Stimulated activated CD8-positive, alpha-beta memory T cell treated with anti-CD3 and anti-CD28 coated beads, Interleukin-15, amount 100 ng/mL, for 4 hours (primary cell): ENCODE measurements at places on chromosomes 12 and 14.

DNA sequence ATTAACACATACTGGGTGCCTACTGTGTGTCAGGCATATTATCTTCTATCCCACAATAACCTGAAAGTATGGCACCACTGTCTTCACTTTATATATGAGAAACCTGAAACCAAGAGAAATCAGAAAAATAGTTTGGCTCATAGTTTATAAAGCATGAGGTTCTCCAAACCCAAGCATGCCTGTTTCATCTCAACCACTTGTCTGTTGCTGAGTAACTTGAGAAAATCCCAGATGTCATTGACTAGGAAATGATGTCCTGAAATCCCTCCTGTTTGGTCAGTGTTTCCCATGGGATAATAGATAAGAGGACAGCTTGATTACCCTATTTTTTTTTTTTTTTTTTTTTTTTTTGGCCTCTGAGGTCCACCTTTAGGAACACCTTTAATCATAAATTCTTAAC is 2.6 kb upstream of the IFNG-AS1 start:
- no peak for DNase-seq

DNA sequence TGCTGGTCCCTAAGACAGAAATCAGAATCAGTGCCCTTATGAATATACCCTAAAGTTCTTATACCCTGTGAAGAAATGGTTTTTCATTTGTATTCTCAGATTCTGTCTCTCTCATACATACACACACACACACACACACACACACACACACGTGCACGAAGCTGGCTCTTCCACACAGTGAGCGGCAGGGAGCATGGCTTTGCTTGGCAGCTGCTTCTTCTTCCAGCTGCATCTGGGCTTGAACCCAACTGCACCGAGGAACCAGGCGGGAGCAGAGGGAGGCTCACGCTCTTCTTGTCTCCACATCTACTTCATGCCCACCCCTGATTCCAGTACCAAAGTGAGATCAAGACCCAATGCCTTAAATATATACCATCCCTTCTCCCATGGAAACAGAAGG is 19.4 kb downstream of the GRIN2B start:
- no peak for DNase-seq

- no peak for DNase-seq
Measured at GRCh38 chr14:35034440-35034833, 11.6 kb upstream of the FAM177A1 start.

DNA sequence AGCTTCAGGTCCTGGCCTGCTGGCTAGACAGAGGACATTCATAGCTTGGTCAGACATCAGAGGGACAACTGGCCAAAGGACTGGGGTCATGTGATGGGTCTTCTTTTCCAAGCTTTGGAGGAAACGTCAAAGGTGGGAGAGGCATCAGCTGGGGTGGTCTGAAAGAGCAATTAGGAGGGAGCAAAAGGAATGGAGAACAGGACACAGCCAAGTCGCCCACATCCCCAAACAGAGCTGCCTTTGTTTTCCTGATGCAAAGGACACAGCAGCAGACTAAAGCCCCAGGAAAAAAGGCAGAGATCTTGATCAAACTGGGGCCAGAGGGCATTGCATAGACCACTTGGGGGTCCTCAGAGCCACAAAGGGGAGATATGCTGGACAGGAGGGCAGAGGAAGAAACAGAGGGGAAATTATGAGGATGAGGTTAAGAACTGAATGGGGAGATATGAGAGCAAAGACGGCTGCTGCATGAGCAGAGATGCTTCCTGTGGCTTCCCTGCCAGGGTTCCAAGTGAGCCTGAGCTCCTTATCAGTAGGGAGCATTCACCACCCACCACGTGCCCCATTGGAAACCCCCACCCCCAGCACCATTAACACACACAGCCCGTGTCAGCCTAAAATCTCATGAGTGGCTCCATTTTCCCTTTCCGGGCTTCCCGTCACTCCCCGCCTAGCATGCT is 62.4 kb downstream of the ANO2 start:
- no peak for DNase-seq

DNA sequence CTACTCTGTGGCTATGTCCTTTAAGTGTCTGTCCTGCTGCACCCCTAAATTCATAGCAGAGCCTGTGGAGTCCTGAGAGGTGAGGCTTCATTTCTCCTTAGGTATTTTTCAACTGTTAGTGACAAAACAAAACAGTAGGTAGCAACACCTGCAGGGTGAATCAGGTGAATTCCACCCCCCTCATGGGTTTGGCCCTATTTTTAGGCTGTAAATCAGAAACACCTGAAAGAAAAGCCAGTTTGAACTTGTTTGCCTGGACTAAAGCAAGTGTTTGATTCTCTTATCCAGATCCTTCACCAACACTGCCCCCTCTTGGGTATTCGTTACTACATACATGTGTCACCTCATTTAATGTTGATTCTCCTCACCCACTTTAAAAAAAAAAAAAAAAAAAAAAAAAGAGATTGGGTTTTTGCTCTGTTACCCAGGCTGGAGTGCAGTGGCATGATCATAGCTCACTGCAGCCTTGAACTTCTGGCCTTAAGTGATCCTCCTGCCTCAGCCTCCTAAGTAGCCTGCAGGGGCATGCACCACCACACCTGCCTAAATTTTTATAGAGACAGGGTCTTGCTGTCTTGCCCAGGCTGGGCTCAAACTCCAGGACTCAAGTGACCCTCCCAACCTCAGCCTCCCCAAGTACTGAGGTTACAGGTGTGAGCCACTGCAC is 10.3 kb downstream of the TBPL2 start:
- DNase-seq: no peak

DNA sequence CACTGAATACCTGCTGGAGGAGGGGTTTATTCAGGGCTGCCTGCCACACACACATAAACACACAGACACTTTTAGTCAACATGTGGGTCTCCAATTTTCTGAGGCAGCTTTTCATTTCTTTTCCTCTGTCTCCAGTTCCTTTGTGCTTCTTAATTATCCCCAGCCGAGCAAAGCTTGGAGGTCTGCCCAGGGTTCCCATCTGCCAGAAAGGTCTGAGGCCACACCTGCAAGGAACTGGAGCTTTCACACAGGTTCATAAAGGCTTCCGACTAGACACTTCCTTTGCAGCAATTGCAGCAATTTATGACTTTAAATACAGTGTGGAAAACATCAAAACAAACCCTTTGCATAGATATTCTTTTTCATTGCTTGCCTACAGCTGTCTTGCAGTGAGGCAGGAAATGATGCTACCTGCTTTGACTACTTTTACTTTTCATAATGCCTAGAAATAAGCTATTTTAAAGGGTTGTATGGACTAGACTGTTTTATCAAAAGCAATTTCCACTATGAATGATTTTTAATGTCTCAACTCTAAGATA is 1318.9 kb downstream of the AACS start:
- no peak for DNase-seq

DNA sequence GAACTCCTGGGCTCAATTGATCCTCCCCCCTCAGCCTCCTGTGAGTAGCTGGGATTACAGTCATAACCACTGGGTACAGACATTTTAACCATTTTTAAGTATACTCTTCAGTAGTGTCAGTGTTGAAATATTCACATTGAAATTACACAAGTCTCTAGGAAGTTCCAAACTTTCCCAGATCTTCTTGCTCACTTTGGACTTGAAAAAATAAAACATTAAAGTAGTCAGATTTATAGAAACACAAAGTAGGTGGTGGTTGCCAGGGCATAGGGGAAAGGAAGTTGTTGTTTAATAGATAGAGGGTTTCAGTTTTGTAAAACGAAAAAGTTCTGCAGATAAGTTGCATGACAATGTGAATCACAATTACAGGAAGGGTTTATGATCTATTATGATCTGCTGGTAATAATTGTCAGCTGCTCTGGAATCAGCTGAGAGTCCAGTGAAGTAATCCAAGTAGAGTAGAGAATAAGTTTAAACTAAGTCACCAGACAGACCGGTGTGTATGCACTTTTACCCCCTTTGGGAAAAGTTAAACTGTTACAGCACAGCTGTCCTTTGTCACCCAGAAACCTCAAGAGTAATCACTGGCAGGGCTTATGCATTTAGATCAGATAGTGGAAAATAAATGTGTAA is 27.4 kb downstream of the PCNX1 start:
- no peak for DNase-seq

GRCh38 chr12:27870939-27871338 is 90.9 kb upstream of the MANSC4 start:
- no peak for DNase-seq
